ENCODE measurements at places on chromosomes 7 and 10. TPM values are rescaled to one million over a fixed set of nuclear protein-coding genes. Genes with fewer than 3 reads are reported as not detected.

DNA sequence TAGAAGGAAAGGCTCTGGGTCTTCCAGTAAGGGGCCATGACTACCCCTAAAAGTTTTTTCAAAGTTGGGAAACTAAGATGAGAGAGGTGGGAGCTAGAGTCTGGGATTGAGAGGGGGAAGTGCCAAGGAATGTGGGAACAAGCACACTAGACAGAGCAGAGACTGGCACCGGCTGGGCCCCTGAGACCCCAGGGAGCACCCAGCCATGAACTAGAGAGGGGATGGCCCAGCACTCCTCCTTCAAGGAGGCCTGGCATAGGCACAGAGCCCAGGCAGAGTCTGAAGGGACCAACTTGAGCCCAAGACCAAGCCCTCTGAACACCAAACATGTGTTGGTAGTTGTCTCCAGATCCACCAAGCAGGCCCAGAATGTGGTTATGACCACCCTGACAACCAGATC, 119.0 kb downstream of the GRID1 start:
- H3K27me3 ChIP-seq = no peaks in the 10 kb centered on the region
- H3K4me3 ChIP-seq = no peak overlapping the region
- no peak for DNase-seq
- no peak overlapping the region for H3K27ac ChIP-seq

DNA sequence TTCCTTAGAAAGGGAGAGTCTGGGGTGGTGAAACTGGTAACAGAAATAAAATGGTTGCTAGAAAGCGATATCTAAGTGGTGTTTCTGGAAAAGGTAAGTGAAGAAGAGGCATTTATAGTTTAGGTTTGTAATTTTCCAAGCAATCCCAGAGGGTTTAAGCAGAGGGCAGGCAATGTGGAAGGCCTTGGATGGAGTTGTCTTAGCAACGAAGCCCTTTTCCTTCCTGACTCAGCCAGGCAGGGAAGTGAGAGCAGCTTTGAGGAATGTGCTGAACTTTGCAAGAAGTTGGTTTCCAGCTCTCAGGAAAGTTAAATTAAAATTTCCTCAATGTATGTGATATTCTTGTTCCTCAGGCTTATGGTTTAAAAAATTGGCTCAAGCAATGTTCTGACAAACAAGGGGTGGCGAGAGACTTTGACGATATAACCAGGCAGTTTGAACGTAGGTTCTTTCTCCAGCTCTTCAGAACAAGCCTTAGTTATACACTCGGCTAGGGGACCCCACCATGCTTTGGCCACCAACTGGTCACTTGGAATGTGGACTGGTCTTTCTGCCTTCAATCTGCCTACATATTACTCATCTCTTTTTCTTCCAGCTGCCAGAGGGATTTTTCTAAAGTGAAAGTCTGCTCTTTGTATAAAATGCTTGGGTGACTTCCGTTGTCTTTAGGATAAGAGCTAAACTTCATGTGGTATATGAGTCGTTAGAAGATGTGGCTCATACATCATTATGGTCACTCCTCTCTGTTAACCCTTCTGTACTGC, 66.9 kb upstream of the SLC25A13 start:
- H3K27ac ChIP-seq = peak overlapping the region; percentile 61
- no peak overlapping the region for H3K4me3 ChIP-seq
- H3K4me1 ChIP-seq = peaks cover 3% of the 10 kb centered on the region
- H3K27me3 ChIP-seq = no peaks in the 10 kb centered on the region
- no peaks in the 10 kb centered on the region for H3K36me3 ChIP-seq

DNA sequence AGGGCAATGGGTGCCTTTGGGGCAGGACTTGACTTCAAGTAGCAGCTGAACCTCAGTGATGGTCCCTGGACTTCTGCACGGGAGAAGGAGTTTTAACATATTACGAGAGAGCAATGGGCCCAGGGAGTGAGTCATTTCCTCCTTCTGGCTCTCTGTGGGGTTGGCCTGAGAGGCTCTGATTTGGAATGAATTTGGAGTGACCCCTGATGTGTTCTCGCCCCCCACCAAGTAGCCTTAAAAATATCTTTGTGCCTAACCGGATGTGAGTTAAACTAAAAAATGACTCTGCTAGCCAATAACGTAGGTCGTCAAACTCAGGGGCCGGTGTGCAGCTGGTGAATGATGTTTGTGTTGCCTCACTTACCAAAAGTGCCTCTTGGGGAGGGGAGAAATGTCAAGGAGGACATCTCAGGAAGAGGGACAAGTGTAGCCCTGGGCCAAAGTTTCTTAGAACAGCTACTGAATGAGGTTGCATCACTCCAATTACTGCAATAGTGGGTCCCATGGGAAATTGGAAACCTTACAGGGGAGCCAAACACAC, 656.6 kb downstream of the INHBA start:
- H3K4me3 ChIP-seq = no peak overlapping the region
- H3K27me3 ChIP-seq = no peaks in the 10 kb centered on the region
- peaks cover 14% of the 10 kb centered on the region for H3K4me1 ChIP-seq
- no peaks in the 10 kb centered on the region for H3K36me3 ChIP-seq

DNA sequence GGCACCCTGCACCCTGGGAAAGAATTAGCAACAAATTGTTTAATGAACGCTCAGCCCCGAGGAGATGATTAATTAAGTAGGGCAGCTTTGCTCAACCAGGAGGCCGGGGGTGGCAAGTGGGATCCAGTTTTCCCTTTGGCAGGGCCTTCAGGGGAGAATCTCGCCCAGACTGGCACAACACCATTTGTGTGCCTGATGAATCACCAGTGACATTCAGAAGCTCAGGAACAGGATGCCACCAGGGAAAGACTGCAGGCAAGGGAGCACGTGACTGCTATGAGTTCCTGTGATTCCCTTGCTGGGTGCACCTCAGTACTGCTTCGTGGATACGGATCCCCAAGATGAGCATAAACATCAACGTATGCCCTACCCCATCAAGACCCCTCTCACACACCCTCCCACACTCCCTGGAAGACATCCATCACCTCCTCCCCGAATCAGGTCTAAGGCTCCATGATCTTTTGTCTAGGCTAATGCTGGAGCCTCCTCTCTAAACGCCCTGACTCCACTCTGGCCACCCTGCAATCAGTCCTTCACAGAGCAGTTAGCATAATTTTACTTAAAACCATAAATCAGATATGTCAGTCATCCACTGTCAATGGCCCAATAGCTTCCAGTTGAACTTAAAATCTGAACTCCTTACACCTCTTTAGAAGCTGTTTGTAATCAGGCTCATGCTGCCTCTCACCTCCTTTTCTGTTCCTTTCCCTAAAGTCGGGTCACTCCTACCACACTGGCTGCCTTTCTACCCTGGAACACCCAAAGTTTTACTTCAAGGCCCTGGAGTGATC, 109.2 kb upstream of the AGK start:
- no peaks in the 10 kb centered on the region for H3K4me1 ChIP-seq
- no peak overlapping the region for H3K27ac ChIP-seq
- DNase-seq = no peak

DNA sequence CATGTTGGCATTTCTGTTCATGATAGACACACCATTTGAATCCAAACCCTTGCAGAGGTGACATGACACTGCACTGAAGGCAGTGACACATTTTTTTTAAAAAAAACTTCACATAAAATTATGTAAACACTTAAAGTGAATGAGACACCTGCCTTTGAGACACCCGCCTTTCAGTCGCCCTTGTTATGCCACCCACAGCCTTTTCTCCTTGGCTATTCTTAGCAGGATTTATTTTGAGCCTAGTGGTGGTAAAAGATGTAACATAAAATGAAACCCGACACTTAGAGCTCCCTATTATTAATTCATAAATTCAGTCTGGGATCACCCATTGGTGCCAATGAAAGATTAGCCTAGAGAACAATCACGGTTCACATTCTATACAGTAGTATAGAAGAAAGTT, 161.3 kb downstream of the DYNC1I1 start:
- no peak overlapping the region for H3K4me3 ChIP-seq
- no peaks in the 10 kb centered on the region for H3K27me3 ChIP-seq
- no peak overlapping the region for H3K27ac ChIP-seq

DNA sequence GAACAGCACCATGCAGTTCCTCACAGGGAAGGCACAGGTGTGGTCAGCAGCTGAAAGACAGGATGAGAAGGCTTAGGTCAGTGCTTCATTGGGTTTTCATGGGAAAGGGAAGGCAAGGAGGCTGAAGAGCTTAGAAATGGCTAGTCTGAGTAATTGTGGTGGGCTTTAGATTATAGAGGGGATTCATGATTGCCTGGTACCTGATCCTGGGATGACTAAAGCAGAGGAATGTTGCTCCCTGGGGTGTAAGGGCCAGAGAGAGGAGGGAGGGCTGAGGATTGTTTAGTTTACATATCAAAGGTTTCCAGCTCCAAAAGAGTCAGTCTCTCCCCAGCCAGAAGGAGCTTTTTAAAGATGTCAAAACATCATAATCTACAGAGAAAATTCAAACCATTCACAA, 396.3 kb upstream of the POM121L12 start:
- H3K27me3 ChIP-seq = no peaks in the 10 kb centered on the region
- DNase-seq = no peak
- H3K36me3 ChIP-seq = no peaks in the 10 kb centered on the region
- no peak overlapping the region for H3K4me3 ChIP-seq
- no peak overlapping the region for H3K27ac ChIP-seq

Gene CARD11
- total RNA-seq = not detected

GRCh38 chr10:110160081-110160480, 47.3 kb upstream of the MXI1 start:
- no peaks in the 10 kb centered on the region for H3K36me3 ChIP-seq
- H3K27me3 ChIP-seq = peaks cover 4% of the 10 kb centered on the region
- no peak overlapping the region for H3K27ac ChIP-seq
- no peak overlapping the region for H3K4me3 ChIP-seq
- no peak for DNase-seq

GRCh38 chr7:120926943-120927346, 23.6 kb upstream of the ING3 start:
- peaks cover 2% of the 10 kb centered on the region for H3K4me1 ChIP-seq
- H3K27me3 ChIP-seq = no peaks in the 10 kb centered on the region
- no peak for DNase-seq

GRCh38 chr10:63173468-63174232, 40.5 kb downstream of the NRBF2 start:
- H3K27ac ChIP-seq = no peak overlapping the region
- no peak overlapping the region for H3K4me3 ChIP-seq
- H3K27me3 ChIP-seq = no peaks in the 10 kb centered on the region
- H3K36me3 ChIP-seq = peaks cover 6% of the 10 kb centered on the region

GRCh38 chr7:116842371-116842770, 20.0 kb upstream of the CAPZA2 start:
- H3K27ac ChIP-seq = no peak overlapping the region
- no peak overlapping the region for H3K4me3 ChIP-seq
- H3K27me3 ChIP-seq = peaks cover 6% of the 10 kb centered on the region
- no peaks in the 10 kb centered on the region for H3K36me3 ChIP-seq
- no peak for DNase-seq

DNA sequence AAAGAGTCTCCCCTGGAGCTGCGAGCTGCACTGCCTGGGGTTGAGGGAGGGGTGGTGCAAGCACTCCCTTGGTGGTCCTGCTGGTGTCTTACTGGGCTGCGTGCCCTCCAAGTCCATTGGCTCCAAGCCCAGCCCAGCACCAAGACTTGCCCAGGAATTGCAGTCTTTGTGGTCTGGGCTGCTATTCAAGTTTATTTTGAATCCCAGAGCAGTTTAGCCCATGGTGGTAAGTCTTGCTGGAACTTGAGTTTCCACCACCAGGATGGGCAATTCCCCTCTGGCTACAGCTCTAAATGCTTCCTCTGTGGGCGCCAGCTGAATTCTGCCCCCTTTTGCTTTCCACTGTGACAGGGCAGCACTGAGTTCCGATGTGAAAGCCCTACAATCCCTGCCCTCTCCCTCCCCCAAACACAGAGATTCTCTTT, 25.1 kb downstream of the GALNT11 start:
- peaks cover 2% of the 10 kb centered on the region for H3K4me1 ChIP-seq
- no peak overlapping the region for H3K27ac ChIP-seq
- H3K4me3 ChIP-seq = no peak overlapping the region
- no peaks in the 10 kb centered on the region for H3K27me3 ChIP-seq
- DNase-seq = peak; percentile 81
- H3K36me3 ChIP-seq = no peaks in the 10 kb centered on the region

GRCh38 chr10:127993056-127993690, 86.3 kb downstream of the PTPRE start:
- H3K36me3 ChIP-seq = no peaks in the 10 kb centered on the region
- H3K27ac ChIP-seq = no peak overlapping the region
- no peak for DNase-seq
- no peaks in the 10 kb centered on the region for H3K4me1 ChIP-seq
- no peaks in the 10 kb centered on the region for H3K27me3 ChIP-seq

Gene MLXIPL
- 0.51 TPM for total RNA-seq

DNA sequence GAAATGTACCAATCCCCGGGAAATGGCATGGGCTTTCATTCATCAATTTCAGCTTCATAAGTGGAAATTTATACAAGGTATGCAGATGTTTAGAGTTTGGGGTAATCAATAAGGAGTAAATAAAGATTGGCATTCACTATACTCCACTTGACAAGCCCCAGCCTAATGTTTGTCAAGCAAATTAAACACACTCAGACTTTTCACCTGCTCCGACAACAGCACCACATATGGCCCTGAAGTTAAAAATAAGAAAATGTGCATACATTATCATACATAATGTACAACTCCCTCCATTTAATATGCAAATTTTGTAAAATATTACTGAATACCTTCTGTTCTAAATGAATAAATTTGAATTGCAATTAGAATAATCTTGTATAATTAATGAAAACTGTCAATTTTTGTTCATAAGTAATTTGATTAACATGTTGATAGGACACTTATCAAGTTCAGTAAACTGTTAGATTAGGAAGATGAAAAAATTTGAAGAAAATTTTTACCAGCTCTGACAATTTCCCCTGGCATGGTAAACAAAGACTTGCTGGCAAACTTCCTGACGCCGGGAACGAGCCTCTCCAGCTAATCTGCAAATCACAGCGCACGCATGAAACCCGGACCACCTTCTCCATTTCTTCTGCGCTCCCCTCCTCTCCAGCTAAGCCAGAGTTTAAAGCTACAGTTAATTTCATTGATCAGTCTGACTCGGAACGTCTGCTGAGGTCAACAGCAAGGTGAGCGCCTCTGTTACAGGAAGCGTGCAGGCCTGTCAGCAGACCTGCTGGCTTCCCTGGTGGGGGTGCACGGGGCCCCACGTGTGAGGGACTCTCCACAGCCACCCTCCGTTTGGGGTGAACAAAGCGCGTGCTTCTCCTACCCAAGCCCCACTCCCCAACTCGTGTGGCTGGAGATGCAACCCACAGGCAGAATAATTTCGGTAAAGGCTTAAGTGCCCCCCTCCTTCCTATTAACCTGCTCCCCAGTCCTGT, 70.7 kb downstream of the EBF3 start:
- no peaks in the 10 kb centered on the region for H3K27me3 ChIP-seq
- no peaks in the 10 kb centered on the region for H3K4me1 ChIP-seq
- no peaks in the 10 kb centered on the region for H3K36me3 ChIP-seq
- H3K4me3 ChIP-seq = no peak overlapping the region
- DNase-seq = no peak
- H3K27ac ChIP-seq = no peak overlapping the region

Measured in fibroblast of lung (primary cell).